ENCODE measurements at places on chromosomes 7 and 10.

DNA sequence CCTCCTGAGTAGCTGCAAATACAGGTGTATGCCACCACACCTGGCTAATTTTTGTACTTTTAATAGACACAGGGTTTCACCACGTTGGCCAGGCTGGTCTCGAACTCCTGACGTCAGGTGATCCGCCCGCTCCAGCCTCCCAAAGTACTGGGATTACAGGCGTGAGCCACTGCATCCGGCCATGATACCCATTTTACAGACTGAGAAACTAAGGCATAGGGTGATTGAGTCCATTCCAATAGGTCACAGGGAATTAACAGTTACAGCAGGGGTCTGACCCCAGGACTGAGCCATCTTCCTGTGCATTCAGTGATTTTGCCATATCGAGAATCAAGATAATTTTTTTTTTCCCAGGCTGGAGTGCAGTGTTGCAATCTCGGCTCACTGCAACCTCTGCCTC is 12.3 kb upstream of the CTBP2 start:
- no peak for DNase-seq

DNA sequence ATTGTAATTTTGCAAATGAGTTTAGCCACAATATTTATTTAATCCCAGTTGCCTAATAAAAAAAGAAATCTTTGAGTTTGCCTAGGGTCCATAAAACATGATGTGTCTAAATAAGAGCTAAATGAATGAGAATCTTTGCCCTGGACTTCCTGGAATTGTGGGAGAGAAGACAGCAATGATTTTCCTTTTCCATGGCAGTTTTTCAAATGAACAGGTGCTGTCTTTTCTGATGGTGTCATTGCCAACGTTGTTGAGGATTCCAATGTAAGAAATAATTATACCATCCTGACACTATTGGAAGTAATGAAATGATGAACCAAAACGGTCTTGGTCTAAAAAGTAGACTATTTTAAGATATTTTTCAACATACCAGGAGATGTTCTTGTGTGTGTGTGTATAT is 984.7 kb upstream of the CELF2 start:
- no peak for DNase-seq

- DNase-seq: no peak
These were observed 15.8 kb upstream of the BNIP3 start for GRCh38 chr10:131997366-131998049.

- peak; percentile 77 for DNase-seq
These were observed 4.7 kb upstream of the EBF3 start for GRCh38 chr10:129968853-129969183.

DNA sequence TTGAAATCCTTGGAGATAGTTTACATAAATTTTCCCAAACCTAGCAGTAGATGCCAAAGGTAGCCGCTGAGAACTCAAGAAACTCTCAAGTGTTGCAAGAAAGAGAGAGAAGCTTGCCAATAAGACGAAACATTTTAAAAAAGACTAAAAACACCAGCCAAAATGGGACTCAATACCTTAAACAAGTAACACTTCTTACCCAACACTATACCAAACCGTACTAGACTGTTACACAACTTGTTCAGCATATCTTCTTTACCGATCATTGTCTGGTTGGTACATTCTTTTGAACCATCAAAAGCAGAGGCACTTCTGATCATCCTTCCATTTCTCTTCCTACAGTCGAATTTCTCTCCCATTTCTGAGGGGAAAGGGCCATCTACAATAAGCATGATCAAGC is 4.8 kb upstream of the PTPN12 start:
- no peak for DNase-seq

All from activated T-cell treated with anti-CD3 and anti-CD28 coated beads, Interleukin-2, amount 50 U/mL, for 48 hours (primary cell).